Left forelimb (tissue), 1 donor: ENCODE measurements at places on chromosomes 12 and 14.

DNA sequence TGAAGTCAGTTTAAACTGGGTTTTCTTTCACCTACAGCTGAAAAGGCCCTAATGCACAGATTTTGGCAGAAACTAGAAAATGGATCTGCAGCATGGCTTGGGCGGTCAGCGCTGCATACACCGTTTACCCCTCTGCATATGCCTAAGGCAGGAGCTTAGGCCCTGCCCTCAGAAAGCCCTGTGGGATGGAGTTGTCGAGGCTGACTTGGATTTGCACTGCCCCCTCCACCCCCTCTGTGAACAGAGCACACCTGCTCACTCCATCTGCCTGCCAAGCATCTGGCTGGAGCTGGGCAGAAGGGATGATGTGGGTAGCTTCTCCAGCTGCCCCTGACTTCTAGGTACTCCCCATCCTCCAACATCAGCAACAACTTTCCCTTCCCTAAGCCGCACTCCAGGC, 41.9 kb downstream of the TTC7B start:
- DNase-seq = no peak

- no peak for DNase-seq
Observed at GRCh38 chr12:116661341-116661740, 76.5 kb downstream of the SPRING1 start.

DNA sequence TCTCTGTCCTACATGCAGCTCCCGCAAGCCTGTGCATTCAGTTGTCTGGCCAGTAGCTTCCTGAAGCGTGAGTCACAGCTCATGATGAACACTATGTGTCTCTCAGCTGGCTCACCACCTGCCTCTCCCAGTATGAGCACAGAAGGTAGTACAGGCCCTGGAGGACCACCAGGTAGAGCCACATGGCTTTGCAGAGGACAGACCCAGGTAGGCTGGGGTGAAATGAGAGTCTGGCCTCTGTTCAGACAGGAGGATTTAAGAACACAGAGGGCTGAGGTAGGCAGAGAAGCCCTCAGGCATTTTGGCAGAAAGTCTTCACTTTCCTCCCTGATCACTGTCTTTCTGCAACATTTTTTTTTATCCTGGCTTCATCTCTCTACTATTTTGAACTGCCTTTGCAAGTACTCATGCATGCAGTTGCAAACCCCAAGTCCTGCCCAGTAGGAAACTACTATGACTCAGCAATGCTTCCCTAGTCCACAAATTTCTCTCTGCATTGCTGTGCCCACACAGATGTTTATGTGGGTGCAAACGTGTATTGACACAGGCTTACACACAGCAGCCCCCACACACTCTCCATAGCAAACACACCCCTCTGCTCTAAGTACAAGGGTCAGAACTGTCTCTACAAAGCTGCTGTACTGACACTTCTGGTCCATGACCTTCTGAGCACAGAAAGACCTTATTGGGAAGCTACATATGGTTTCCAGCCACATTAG, 7.2 kb upstream of the SDR9C7 start:
- peak; percentile 53 for DNase-seq

- no peak for DNase-seq
Observed at GRCh38 chr12:49160399-49160798, 28.5 kb downstream of the TUBA1A start.

DNA sequence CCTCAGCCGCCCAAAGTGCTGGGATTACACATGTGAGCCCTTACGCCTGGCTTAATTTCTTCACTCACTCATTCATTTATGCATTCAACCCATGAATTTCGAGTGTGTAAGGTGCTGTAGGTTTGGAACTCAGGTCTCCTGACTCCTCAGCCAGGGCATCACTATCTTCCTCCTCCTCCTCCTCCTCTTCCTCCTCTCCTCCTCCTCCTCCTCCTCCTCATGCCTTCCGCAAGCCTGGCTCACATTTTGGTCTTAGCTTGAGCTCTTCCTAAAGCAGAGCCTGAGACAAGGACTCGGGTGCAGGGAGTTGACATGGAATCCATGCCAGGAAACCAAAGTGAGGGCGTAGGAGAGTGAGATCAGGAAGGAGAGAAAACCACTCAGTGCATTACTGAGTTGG, 20.8 kb upstream of the CHGA start:
- no peak for DNase-seq

GRCh38 chr12:46108721-46109120, 118.3 kb upstream of the SCAF11 start:
- no peak for DNase-seq

- DNase-seq = no peak
Observed at GRCh38 chr12:113551563-113551962, 79.9 kb upstream of the LHX5 start.

GRCh38 chr12:19926266-19926665, 442.1 kb upstream of the PDE3A start:
- DNase-seq = no peak

DNA sequence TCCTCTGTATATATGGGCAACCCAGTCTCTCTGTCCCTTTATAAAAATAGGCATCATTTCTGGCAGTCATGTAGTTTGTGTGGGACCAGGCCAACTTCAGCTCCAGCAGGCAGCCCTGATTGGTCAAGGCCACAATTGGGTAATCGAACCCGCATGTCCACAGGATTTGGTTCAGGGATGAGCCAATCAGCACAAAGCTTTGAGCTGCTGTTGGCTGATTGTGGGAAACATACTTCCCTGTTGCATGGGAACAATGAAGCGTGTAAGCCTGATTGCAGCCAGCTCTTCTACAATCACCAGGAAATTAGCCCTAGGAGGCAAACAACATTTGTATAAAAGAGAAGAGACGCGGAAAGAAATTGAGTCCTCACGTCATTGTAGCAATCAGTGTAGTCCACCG, 328.6 kb downstream of the PCNX1 start:
- DNase-seq = no peak

GRCh38 chr12:86050010-86050409, 175.9 kb downstream of the NTS start:
- DNase-seq = no peak
